ENCODE measurements at places on chromosomes 4 and X.

DNA sequence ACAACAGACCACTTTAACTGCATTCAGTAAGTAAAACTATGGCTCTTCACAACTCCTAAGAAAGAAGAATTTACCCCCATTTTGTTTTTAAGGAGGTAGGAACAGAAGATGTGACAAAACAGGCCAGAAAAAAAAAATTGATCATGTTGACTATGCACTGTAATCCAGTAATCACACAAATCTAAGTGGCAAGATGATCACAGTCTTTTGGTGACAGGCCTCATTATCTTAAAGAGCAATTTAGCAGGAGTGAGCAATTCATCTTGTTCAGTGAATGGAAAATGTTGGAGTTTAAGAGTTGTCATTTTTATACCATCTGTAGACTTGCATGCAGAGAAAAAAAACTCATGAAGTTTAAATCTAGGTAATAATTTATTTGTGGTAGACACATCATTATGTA lies 115.1 kb downstream of the SLC39A8 start:
- DNase-seq, result no peak

- no peak for DNase-seq
These were observed 9.5 kb upstream of the CASK start for GRCh38 chrX:41932885-41933284.

GRCh38 chrX:69948276-69948797 lies 101.4 kb downstream of the AWAT2 start:
- no peak for DNase-seq

DNA sequence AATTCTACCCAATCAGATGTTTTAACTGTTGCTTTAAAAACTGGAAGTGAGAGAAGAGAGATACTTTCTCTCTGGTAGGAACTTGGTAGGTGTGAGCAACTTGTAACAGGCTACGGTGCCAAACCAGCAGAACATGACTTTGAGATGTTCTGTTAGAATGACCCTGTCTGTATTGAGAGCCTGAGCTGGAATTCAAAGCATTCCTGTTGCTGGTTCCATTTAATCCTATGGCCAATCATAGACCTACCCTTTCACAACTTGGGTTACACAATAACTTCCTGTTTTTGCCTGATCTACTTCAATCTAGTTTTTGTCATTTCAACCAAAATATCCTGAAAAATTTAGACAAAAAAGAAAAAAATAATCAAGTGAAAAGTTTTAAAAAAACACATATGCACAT lies 1.7 kb upstream of the PRRG1 start:
- peak; percentile 36 for DNase-seq

- no peak for DNase-seq
These were observed 12.7 kb upstream of the SHOX start for GRCh38 chrX:617891-618290.

GRCh38 chr4:42844422-42845070 lies 48.0 kb upstream of the GRXCR1 start:
- no peak for DNase-seq

DNA sequence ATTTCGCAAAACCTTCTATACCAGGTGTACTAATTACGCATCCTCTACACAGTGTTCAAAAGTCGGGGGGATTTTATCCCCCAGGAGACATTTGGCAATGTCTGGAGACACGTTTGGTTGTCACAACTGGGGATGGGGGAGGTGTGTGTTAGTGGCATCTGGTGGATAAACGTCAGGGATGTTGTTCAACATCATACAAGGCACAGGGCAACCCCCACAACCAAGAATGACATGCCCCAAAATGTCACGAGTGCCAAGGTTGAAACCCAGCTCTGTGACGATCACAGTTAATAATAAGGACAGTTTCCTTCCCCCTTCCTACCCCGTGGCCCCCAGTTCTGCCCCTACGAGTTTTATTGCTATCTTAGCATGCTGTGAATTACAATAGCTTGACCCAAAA lies 15.9 kb upstream of the SEL1L3 start:
- no peak for DNase-seq
